Fibroblast of skin of right biceps (primary cell): ENCODE measurements at places on chromosomes 3 and 15.
A peak's percentile ranks its signal among the peaks of the same experiment; 100 is the strongest.

DNA sequence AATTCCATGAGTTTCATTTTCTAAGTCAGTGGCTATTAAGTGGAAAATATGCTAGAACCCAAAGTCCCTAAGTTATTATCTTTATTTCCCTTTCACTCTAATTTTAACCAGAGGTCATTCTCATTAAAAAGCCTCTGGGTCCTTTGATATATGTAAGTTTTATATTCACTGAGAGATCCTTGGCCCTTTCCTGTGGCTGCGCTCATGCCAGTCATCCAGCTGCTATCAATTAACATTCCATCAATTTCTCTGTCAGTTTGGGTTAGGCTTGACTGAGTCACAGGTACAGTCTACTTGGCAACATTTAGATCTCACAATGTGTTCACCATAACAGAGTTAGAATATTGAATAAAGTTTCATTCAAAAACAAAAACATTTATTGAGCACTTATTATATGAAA lies 58.0 kb upstream of the FBN1 start:
- DNase-seq: peak; percentile 94

- peak; percentile 38 for DNase-seq
Measured at GRCh38 chr15:75508840-75509532, 57.5 kb upstream of the SIN3A start.

DNA sequence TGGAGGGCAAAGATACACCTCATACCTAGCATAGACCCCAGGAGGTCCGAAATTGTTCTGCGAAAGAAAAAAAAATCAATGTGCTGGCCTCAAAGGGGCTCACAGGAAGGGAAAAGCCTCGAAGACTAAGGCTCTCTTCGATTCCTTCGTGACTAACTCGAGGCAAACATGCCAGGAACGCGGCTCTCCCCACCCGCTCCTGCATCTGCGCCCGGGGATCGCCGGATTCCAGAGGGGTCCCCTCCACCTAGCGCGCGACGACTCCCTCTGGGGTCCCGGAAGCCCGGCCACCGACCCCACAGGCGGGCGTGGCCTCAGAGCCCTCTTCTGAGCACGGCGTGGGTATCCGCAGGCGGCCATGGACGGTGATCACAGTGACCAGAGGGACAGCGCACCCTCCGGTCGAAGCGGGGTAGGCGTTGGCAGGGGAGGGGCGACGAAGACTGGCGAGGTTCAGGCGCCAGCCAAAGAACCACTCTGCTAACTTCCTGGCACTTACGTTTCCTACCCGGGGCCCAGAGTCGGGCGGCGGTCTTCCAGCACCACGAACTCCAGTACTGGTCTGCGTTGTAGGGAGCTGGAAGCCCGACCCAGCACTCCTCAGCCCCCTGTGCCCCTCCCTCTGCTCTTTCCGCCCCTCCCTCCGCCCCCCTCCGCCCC lies 515 bp upstream of the EIF3J start:
- DNase-seq: peak; percentile 78

GRCh38 chr3:88713233-88713691 lies 394.2 kb upstream of the EPHA3 start:
- peak; percentile 85 for DNase-seq

- DNase-seq: no peak
Measured at GRCh38 chr3:101635345-101635744, 41.6 kb downstream of the ZBTB11 start.

GRCh38 chr3:57729334-57730045 lies 26.6 kb upstream of the SLMAP start:
- no peak for DNase-seq

- peak; percentile 49 for DNase-seq
Measured at GRCh38 chr3:57877116-57877515, 121.0 kb downstream of the SLMAP start.

DNA sequence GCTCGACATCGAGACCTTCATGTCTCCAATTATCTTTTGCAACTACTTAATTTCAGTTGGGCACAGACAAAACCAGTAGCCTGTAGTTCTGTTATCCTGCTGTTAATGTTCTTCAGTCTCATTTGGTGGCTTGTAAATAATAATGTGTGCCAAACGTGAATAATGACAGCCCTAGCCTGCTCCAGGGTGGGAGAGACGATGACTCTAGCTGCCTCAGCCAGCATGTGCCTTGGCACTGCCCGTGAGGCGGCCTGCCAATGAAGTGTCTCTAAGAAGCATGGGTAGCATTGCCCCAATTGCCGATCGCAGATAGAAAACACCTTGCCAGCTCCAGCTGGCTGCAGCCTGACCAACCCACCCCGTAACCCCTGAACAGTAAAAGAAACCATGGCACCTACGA lies 58.8 kb downstream of the ASB7 start:
- DNase-seq: no peak

DNA sequence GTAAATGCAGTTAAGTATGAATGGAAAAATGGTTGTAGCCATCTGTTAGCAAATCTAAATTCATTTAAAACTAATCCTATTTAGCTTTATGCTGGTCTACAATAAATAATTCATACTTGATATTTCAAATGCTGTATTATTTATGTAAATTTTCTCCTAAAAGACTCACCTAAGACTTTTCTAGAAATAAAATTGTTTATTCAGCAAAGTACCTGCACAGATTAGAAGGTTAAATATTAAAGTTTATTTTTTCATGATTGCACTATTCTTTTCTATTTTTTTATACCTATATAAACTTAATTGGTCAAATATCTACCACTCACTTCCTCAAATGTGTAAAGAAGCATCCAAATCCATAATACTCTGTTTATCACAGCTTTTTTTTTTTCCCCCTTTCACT lies 45.2 kb downstream of the MBNL1 start:
- no peak for DNase-seq

GRCh38 chr3:58979840-58980239 lies 70.0 kb downstream of the CFAP20DC start:
- DNase-seq: no peak

DNA sequence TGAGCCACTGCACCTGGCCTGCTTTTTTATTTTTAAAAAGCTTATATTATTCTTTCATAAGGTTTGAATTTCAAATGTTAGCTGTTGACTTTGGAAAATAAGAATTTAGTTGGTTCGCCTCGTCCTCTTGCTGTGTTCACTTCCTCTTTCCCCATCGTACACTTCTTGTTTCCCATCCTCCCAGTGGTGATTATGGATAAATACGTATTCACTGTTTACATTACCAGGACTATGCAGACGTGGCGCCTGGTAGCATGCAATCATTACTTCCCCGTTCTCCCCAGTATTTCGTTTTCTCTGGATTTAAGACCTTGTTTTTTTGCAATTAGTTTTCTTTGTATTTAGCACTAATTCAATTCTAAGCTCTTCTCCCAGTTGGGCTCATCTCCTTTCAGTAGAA lies 70.1 kb downstream of the LMLN start:
- no peak for DNase-seq

- peak; percentile 78 for DNase-seq
Measured at GRCh38 chr15:67003586-67003985, 61.8 kb upstream of the SMAD3 start.

DNA sequence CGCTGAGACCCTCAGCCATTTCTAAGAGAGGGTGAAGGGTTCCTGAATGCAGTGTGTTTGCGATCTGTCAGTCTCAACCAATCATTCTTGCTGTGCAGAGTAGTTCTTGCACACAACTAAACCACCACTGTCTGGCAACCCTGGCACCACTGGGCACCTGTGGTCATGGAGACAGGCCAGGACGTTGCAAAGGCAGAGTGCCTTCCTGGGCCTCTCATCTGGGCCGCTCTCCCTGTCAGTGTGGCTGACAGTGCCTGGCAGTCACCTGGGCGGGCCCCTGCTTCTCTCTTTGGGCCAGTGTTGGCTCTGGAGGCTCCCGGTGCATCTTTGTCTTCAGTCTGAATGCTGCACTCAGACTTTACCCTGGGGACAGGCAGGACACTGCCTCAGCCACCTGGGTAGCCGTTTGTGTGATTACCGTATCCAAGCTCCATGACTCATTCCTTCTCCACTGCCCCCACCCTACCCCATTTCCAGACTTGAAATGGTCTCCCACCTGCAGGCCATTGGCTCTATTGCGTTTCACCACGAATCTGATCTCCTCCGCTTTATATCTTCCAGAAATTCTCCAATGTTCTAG lies 104.6 kb upstream of the KLF13 start:
- DNase-seq: no peak

GRCh38 chr3:122299872-122300460 lies 25.1 kb upstream of the CSTA start:
- DNase-seq: peak; percentile 10

DNA sequence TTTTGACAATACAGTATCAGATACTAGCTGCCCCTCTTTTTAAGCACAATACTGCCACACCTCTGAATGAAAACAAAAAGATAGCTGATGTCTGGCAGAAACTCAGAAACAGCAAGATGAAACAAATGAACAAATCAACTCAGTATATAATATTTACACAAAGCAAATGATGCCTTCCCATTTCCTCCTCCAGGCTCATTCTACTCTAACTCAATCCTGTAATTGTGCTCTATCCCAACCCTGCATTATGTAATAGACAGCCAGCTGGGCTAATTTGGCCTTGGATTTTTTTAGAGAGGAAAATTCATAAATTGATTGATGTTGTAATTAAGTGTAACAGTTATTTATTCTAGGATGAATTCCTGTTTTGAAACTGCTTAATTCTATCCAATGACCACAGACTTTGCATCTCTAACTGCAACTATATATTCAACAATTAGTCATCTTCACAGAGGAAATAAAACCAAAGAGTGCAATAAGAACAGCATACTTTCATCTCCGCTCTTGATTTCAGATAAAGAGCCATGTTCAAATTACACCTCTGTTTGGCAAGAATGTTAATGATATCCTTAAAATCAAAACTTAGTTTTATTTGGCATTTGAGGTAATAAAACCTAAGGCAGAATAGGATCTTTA lies 6.1 kb downstream of the ATG3 start:
- no peak for DNase-seq

- DNase-seq: peak; percentile 24
Measured at GRCh38 chr3:197226179-197226578, 72.2 kb downstream of the DLG1 start.

- no peak for DNase-seq
Measured at GRCh38 chr3:160999274-160999673, 105.9 kb downstream of the B3GALNT1 start.

GRCh38 chr3:52396907-52397591 lies 47.9 kb downstream of the SEMA3G start:
- DNase-seq: no peak
